ENCODE measurements at places on chromosomes 5 and 9.

DNA sequence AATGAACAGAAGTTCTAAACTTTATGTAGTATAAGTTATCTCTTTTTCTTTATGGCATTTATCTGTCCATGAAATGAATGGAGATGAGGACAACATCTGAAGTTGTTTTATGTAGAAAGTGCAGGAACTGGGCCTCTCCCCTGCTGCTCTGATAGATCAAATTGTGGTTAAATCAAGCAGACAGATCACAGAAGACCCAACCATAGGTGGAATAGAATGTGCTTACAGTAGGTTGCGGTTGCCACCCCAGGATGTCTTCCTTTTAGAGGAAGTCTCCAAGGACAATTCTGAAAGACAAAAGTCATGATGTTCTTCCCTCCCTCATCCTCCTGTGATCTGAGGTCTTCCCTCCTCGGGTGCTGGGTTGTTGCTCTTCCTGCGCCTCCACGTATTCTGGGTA is 12.9 kb downstream of the RASGRF2 start:
- DNase-seq, result no peak

- DNase-seq, result no peak
Observed at GRCh38 chr5:158589939-158590338, 509.8 kb downstream of the EBF1 start.

- peak; percentile 5 for DNase-seq
Observed at GRCh38 chr9:103802068-103802467, 292.0 kb upstream of the SMC2 start.

- DNase-seq, result peak; percentile 23
Observed at GRCh38 chr5:168334695-168335094, 43.2 kb downstream of the WWC1 start.

GRCh38 chr5:72543811-72544210 is 36.6 kb upstream of the ZNF366 start:
- DNase-seq, result no peak

DNA sequence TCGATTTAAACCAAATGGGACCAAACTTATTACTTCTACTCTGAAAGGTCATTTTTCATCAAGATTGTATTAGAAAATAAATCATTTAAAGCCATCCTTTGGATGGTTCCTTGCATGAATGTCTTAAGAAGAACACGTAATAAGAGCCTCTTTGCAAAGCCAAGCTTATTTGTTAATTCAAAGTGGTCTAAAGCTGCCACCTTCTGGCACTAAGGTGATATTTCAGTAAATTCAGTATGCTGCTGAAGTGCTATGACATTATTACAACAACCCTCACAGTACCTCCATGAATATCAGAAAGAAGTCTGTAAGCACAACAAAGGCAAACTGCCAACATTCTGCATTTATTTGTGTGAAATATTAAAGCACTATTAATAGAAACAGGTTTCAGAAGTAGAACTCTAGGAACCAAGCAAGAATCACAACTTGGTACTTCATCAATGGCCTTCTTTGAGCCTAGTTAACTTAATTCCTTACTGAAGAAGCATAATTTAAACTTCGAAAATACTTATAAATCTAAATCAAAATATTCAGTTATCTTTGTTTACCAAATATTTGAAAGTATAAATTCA is 53.1 kb upstream of the TYRP1 start:
- DNase-seq, result no peak

DNA sequence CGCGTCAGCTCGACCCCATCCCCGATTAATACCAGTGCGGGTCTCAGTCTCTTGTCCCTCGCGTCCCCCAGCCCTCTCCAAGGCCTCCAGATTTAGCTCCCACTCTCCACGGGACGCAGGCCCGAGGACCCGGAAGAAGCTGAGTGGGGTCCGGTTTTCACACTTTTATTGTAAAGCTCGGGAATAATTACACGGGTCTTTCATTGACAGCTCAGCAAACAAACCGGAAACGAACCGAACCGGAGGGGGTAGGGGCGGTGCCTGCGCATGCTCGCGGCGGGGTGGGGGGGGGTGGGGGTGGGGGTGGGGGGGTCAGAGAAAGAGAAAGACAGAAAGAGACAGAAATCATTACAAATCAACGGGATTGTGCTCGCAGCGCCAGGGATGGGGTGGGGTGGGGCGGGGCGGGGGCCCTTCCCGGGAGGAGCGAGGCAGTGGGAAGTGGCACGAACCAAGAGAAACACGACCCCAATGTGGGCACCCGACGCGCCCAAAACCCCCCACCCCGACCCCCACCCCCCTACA is 27.9 kb downstream of the PCDH1 start:
- peak; percentile 93 for DNase-seq

Data from hepatic stellate cell (primary cell).